Tibial nerve (tissue), 4 donors: ENCODE measurements at places on chromosomes 2 and 18. TPM values are rescaled to one million over a fixed set of nuclear protein-coding genes. Genes with fewer than 3 reads are reported as not detected.

DNA sequence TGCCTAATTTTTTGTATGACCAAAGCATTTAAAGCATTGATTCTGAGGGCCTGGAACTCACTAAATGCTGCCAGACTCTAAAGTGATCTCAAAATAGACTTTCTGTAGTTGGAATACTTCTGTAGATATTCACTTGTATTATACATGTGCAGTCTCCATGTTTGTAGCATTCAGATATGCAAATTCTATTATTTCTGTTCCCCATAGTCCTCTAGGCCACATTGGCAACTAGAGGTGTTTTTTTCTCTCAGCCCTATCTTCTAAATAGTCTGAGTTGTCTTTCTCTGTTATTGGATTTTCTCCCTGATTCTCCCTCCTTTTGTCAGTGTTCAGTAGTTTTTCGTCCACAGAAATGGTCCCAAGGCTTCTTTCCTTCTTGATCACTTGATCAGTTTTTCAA, 38.5 kb downstream of the ANKRD12 start:
- no peak for DNase-seq

Gene VAMP5
- 91.6 TPM for total RNA-seq

- no peak for DNase-seq
These were observed 22.9 kb downstream of the MLPH start for GRCh38 chr2:237509905-237510304.

Gene SLC23A3
- total RNA-seq, result 0.30 TPM

DNA sequence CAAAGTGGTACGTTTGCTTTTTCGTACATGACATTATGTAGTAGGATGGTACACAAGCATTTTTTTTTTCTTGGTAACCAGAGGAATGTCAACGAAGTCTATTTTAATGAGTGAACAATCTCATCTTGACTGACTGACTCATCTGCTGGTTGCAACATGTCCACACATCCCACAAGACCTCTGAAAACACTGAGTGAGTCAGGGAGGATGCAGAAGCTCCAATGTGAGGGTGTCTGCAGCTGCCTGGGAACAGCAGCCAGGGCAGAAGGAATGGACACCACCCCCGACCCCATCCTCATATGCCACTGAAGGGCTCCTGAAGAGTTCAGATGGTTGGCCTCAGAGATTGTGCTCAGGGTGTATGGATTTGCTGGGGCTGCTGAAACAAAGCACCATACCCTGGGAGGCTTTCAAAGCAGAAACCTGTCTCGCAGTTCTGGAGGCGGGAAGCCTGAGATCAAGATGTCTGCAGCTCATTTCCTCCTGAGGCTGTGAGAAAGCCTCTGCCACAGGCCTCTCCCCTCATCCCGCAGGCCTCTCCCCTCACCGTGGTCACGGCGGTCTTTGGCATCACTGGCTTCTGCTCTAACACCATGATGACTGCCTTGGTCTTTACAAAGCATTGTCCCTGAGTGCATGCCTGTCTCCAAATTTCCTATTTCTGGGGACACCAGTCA, 124.6 kb downstream of the LRATD1 start:
- no peak for DNase-seq

Gene CWC22
- total RNA-seq, result 20.6 TPM

GRCh38 chr2:170740660-170741059, 25.5 kb downstream of the SP5 start:
- no peak for DNase-seq

Gene LRPPRC
- total RNA-seq, result 53.4 TPM

GRCh38 chr2:16853088-16853487, 187.5 kb upstream of the CYRIA start:
- DNase-seq, result no peak

DNA sequence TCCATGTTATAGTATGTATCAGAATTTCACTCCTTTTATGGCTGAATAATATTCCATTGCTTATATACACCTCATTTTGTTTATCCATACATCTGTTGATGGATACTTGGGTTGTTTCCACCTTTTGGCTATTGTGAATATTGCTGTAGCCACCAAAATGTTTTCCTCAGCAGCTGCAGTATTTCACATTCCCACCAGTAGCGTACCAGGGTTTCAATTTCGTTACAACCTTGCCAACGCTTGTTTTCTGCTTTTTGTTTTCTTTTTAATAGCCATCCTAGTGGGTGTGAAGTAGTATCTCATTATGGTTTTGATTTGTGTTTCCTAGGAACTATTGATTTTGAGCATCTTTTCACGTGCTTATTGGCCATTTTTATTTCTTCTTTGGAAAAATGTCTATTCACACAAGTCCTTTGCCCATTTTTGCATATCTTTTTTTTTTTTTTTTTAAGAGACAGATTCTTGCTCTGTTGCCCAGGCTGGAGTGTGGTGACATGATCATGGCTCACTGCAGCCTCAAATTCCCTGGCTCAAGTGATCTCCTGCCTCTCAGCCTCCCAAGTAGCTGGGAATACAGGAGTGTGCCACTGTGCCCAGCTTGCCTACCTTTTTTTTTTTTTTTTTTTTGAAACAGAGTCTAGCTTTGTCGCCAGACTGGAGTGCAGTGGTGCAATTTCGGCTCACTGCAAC, 14.2 kb downstream of the UBXN2A start:
- no peak for DNase-seq

DNA sequence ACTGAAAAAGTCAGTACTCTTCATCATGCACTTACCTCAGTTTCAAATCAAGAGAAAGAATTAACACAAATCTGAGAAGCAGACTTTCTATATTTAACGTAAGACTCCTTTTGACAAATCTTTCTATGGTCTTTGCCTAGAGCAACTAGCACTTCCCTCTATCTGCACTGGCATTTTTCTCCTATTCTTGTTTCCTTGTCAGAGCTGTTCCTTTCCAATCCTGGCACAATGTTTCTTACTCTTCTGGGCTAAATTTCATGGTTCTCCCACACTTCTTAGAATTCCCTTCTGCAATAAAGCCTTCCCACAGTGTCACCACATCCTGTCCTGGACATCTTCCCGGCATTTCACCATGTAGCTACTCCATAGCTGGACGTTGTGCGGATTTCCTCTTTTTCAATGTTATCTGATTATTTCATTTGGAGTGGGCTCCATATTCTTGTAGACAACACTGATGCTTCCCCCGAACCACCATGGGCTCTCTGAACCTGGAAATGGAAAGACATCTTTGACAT, 144.7 kb upstream of the CTNNA2 start:
- DNase-seq, result no peak

- no peak for DNase-seq
These were observed 57.9 kb downstream of the LIPG start for GRCh38 chr18:49619801-49620200.
